ENCODE measurements at places on chromosomes 4 and X. TPM values are rescaled to one million over a fixed set of nuclear protein-coding genes. Genes with fewer than 3 reads are reported as not detected.

OFD1 gene
- total RNA-seq: 13.0 TPM

LGI2 gene
- total RNA-seq: 0.25 TPM

CLNK gene
- not detected for total RNA-seq

P2RY10 gene
- total RNA-seq: not detected

CXCL8 gene
- 17.8 TPM for total RNA-seq

RGN gene
- total RNA-seq: not detected

ALB gene
- 0.06 TPM for total RNA-seq

PPP1R3F gene
- 3.3 TPM for total RNA-seq

FAM184B gene
- total RNA-seq: not detected

COX7B2 gene
- not detected for total RNA-seq

TMEM271 gene
- total RNA-seq: not detected

PABPC1L2A gene
- total RNA-seq: not detected

NOX1 gene
- not detected for total RNA-seq

All from A549 treated with RU486 at 1 μM for 4 hours (cell line).